ENCODE measurements at places on chromosomes 6 and 20.

- no peak for DNase-seq
Observed at GRCh38 chr6:133129556-133129955, 111.6 kb upstream of the EYA4 start.

DNA sequence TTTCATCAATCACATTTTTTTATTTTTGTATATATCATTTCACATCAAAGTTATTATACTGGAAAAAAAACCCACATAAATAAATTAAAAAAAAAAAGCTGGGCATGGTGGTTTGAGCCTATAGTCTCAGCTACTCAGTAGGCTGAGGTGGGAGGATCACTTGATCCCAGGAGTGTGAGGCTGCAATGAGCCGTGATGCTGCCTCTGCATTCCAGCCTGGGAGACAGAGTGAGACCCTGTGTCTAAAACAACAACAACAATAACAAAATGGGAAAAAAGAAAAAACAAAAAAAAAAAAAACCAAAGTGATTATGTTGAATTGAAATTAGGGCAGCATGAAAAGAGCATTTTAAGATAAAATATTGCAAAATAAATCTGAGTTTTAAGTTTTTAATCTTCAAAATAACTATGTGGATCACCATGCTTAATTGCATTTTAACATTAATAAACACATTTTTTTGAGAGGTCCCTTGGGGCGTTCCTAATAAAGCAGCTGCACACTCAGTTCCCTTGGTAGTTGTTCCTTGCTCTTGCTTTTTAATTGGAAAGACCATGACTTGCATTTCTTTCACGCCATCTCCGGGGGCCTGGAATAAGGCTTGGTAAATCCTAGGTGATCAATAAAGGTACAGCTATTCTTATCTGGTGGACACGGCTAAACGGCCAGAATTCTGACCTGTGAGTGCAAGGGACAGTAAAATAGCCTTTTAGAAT is 15.1 kb downstream of the NOX3 start:
- DNase-seq = no peak

GRCh38 chr6:17277256-17277655 is 3.9 kb upstream of the RBM24 start:
- DNase-seq = no peak

DNA sequence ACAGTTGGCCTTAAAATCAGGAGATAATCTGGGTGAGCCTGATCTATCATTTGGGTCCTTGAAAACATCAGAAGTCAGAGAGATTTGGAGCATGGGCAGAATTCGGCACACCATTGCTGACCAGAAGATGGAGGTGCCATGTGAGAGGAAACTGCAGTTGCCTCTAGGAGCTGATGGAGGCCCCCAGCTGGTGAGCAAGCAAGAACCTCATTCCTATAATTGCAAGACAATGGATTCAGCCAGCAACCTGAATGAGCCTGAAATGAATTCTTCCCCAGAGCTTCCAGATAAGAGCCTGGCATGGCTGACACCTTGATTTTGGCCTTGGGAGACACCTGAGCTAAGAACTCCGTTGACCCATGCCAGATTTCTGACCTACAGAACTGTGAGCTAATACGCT is 76.3 kb upstream of the FYN start:
- no peak for DNase-seq

- no peak for DNase-seq
Observed at GRCh38 chr20:32574296-32575226, 10.6 kb downstream of the NOL4L start.

DNA sequence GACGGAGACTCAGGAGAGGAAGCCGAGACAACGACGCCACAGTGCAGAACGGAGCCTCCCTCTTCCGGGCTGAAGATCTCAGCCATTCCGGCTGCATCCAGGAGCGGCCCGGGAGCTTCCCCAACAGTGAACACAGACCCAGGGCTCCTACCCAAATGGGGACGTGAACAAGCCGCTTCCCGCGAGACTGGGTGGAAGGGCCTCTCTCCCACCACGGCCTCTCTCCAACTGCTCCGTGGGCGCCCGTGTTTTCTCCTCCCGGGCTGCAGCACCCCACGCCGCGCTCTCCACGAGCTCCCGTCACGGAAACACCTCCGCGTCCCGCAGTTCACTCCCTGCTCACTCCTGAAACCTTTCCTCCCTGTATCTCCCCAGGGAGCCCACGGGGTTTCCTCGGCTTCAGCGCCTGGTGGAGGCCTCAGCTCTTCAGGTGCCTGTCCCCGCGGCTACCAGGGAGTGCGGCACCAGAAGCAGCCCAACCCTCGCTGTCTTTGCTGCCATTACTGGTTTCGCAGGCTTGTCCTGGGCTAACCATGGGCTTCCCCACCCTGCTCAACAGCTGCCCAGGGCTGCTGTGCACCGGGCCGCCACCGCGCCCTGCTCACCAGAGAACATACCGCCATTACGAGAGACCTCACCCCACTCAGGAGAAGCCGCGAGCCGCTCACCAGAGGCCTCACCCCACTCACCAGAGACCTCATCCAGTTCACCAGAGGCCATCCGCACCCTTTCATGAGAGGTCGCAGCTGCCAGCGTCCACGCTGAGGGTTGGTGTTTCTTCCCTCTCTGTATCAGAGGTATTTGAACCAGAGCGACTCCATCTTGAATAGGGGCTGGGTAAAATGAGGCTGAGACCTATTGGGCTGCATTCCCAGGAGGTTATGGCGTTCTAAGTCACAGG is 922.8 kb downstream of the QKI start:
- no peak for DNase-seq

DNA sequence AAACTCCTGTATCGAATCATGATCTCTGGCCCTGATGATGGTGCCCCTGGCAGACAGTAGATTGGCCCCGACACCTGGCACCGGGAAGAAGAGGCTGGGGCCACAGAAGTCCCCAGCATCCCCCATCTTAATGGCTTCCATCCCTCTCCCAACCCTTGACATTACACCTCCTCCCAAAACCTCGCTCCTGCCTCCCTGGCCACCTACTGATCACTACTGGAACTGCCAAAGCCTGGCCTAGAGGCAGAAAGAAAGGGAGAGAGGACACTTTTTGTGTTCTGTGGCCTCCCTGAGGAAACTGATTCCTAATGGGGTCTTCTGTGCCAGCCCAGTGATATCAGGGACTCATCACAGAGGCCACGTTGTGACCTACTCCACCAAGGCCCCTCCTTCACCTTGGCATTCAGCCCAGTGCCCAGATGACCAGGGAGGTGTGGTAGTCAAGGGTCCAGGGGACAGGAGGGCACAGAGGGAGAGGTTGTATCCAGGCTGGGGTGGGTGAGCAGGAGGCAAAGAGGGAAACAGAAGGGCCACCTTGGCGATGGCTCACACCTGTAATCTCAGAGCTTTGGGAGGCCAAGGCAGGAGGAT is 6.1 kb downstream of the C20orf173 start:
- peak; percentile 22 for DNase-seq

DNA sequence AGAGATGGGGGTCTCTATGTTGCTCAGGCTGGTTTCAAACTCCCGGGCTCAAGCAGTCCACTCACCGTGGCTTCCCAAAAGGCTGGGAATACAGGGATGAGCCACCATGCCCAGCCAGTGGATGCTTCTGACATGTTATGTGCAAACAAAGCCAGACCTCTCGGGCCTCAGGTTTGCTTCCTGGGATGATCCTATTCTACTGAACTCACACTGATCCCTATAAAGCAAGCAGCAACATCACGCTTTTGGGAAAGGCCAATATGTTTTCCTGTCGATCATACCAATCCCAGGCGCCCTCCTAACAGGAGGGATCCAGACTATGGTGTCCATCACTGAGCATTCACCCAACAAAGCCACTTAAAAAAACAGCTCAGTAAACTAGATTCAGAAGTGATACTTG is 60.2 kb downstream of the CSE1L start:
- no peak for DNase-seq

- no peak for DNase-seq
Observed at GRCh38 chr20:56467968-56468315, 485 bp upstream of the RTF2 start.

- no peak for DNase-seq
Observed at GRCh38 chr6:82906951-82907350, 158.7 kb downstream of the UBE3D start.

Data from GM18507 (cell line).